ENCODE measurements at places on chromosomes 6 and 20.

GRCh38 chr6:143370812-143371370 lies 79.6 kb downstream of the ADAT2 start:
- no peak for DNase-seq

- peak; percentile 44 for DNase-seq
These were observed 154.0 kb downstream of the JARID2 start for GRCh38 chr6:15399641-15400470.

DNA sequence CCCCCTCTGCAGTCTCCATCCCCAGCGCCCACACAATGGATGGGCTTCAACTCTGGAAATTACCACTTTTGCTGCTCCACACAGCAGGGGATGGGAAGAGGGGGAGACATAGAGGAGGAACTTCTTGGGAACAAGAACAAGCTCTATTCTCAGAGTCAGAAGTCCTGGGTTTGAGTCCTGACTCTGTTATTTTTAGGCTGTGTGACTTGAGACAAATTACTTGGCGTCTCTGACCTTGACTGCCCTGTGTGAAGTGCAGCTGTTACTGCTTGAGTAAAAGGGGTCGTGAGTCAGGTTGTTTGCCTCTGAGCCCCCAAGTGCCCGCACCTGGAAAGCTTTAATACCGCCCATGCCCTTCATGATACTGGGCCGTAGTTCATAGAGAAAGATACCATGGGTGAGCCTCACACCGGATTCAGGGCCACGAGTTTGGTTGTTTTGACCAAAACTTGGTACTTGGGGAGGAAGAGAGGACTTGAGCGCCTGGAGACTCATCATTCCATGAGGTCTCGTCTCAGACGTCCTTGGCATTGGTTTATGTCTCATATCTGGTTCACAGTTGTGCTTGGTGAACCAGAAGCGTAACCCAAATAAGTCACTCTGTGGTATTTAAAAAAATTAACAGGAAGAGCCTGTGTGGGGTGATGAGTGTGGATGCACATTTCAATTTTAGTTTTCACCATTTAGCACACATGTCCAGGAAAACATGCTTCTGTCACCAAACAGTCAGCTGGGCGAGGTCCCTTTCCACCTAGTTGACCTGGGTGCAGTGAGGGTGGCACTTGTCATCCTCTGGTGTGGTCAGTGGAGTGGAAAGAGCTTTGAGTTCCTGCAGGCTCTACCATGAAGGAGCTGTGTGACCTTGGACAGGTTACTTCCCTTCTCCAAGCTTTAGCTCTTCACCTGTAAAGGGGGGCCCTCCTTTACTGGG lies 75.6 kb downstream of the CDC5L start:
- DNase-seq: no peak

- DNase-seq: no peak
These were observed 16.2 kb downstream of the C6orf62 start for GRCh38 chr6:24702720-24703282.

- DNase-seq: no peak
These were observed 47.5 kb upstream of the CRISP1 start for GRCh38 chr6:49913636-49914375.

DNA sequence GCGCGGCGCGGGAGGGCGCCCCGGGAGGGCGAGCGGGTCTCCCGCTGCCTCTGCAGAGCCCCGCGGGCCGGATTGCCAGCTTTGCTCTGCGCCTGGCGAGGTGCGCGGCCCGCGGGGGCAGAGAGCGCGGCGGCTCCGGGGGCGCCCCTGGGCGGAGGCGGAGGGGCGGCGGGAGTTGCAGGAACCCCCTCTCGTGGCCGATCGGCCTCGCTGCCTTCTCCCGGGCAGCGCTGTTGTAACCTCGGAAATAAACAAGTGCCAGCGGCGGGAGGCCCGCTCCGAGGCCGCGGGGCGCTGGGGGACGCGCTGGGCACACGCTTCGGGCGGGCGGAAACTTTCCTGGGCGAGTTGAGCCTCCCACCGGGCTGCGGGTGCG lies 1.2 kb downstream of the CDH4 start:
- DNase-seq: peak; percentile 74

GRCh38 chr20:38671701-38672292 lies 52.5 kb upstream of the SLC32A1 start:
- DNase-seq: no peak

DNA sequence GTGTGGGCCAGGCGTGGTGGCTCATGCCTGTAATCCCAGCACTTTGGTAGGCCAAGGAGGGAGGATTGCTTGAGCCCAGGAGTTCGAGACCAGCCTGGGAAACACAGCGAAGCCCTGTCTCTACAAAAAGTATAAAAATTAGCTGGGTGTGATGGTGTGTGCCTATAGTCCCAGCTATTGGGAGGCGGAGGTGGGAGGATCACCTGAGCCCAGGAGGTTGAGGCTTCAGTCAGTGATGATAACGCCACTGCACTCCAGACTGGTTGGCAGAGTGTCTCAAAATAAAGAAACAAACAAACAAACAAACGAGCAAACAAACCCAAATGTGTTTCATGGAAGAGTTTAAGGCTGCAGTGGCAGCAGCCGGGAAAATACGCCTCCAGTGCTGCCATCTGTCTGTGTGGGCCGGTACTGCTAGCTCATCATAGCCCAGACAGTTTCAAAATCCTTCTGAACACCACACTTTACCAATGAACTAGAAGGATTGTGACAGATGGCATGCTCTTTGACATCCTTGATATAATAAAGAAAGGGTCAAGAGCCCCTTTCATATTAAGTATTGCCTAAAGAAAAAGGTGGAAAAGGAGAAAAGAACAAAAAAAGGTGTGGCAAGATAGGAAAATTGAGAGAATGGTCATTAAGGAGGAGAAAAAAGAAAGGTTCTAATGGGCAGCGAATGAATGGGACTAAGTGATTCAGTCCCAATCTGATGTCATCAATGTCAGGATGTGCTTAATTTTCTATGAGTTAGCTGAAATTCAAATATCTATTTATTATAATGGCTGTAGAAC lies 298.6 kb downstream of the SYNE1 start:
- DNase-seq: peak; percentile 39

- DNase-seq: no peak
These were observed 354.4 kb downstream of the ZFAND3 start for GRCh38 chr6:38173909-38174308.

DNA sequence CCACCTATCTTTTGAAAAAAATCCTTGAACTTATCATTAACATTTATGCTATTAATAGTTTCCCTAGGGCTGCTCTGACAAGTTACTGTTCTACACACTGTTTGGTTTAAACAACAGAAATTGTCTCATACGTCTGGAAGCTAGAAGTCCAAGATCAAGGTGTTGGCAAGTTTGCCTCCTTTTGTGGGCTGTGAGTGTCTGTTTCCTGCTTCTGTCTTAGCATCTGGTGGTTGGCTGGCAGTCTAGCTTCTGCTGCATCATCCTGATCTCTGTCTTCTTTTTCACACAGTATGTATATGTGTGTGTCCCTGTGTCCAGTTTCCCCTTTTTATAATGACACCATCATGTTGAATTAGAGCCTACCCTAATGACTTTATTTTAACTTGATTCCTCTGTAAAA lies 154.8 kb downstream of the RPS12 start:
- no peak for DNase-seq

DNA sequence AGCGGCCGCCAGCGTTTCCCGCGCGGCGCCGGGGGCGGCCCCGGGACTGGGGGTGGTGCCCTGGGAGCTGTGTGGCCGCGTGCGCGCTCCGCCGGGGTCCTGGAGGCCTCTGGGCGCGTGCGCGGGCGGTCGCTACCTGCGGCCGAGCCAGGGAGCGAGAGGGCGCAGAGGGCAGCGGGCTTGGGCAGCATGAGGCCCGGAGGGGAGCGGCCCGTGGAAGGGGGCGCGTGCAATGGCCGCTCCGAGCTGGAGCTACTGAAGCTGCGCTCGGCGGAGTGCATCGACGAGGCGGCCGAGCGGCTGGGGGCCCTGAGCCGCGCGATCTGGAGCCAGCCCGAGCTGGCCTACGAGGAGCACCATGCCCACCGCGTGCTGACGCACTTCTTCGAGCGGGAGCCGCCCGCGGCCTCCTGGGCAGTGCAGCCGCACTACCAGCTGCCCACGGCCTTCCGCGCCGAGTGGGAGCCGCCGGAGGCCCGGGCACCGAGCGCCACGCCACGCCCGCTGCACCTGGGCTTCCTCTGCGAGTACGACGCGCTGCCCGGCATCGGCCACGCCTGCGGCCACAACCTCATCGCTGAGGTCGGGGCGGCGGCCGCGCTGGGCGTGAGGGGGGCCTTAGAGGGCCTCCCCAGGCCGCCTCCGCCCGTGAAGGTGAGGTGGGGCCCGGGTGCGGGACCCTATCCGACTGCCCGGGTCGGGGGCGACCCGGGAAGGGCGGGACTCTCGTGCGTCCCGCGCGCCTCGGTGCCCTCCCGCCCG lies at the start of gene PM20D2:
Gene PM20D2, plus strand, starts transcription at position 100 of the 762 bp plus-strand sequence. Its CDS starts 90 bp downstream, at position 190.
- DNase-seq: peak; percentile 90

- DNase-seq: no peak
These were observed 43.5 kb downstream of the NOL4L start for GRCh38 chr20:32541323-32542258.

DNA sequence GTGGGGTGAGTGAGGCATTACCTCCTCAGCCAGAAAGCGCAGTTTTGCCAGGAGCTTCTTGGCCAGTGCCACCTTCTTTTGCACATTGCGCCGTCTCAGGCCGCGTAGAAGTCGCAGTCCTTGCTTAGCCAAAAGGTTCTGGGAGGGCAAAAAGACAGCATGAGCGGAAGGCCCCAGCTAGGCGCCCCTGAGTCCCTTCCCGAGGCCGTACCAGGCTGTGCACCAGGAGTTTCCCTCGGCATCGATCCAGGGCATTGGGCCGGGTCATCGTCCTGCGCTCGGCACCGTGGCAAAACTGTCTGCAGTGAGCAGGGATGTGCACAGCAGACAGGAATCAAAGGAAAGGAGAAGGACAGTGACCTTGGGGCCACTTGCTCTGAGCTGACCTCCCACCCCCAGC lies 20.2 kb upstream of the SPAG4 start:
- peak; percentile 0 for DNase-seq

DNA sequence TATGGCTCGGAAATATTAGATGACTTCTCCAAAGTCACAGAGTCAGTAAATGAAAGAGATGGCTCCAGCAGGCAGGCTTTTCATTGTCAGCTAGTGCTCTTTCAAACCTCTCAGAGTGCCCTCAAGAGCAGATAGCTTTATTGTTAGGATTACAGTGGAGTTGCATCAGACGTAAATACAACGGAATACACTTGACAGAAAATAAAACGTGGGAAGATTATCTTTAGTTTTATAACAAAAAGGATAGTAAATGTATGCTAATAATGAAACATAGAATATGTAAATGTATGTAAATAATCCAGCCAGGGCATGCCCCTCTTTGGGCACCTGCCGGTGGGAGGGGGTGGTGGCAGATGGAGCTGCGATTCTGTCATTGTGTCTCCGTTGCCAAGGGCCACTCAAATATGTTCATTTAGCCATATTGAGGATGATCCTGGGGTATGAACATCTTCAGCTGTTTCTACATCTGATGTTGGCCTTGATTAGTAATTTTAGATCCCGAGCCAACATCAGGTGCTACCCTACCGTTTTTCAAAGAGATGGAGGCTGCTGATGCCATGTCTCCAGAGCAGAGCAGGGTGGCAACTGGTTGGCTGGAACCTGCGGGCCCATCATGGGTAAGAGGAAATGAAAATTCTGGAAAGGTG lies 358.3 kb upstream of the SULF2 start:
- DNase-seq: no peak

DNA sequence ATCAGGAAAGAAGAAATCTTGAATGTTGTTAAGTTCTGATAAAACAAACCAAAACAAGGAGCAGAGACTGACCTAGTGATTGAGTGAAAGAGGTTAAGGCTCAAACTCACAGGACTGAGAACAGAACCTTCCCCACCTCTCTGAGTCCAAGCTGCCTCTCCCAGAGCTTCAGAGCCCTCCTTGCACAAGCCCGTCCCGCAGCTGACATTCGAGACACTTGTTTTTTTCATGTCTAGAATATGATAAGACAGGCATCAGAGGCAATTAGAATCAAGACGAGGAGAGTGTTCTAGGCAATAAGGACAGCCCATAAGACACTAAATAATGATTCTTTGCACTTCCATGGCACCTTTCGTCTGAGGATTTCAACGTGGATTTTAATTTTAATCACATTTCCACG lies 140.6 kb downstream of the PXDC1 start:
- DNase-seq: no peak

DNA sequence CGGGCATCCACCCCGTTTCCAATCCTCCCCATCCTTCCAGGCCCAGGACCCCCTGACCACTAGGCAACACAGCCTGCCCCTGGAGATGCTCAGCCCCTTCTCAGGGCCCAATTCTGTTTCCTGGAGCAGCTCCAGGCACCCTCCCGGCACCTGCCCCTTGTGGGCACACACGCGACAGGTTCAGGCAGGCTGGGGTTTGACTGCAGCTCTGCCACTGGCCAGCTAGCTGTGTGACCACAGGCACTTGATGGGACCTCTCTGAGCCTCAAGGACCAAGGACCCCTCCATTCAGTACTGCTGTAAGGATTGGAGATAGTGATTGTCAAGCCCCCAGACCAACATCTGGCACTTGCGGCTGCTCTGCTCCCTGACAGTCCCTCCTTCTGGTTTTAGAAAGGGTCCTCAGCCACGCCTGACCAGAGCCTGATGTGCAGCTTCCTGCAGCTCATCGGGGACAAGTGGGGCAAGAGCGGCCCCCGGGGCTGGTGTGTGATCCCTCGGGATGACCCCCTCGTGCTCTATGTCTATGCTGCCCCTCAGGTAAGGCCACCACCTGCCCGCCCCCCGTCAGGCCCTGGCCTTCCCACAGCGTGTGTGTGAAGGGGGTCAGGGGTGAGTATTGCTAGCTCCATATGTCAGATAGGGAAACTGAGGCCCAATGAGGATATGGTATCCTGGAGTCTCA lies 21.7 kb downstream of the FGD2 start:
- no peak for DNase-seq

- no peak for DNase-seq
These were observed 44.7 kb downstream of the ESF1 start for GRCh38 chr20:13739731-13740649.

DNA sequence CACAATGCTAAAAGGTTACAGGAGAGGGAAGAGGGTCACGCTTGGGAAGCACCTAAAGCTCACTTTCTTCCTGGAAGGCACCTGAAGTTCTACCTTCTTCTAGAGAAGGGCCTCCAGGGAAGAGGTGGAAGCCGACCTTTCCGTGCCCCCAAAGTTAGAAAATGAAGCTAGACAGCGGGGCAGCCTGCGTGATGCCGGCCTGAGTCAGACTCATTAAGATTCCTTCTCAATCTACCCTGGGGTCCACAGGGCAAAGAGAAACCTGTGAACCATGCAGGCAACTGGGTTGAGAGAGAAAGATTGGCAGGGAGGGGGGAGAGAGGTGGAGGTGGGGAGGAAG lies 54.8 kb upstream of the CCDC167 start:
- DNase-seq: no peak

DNA sequence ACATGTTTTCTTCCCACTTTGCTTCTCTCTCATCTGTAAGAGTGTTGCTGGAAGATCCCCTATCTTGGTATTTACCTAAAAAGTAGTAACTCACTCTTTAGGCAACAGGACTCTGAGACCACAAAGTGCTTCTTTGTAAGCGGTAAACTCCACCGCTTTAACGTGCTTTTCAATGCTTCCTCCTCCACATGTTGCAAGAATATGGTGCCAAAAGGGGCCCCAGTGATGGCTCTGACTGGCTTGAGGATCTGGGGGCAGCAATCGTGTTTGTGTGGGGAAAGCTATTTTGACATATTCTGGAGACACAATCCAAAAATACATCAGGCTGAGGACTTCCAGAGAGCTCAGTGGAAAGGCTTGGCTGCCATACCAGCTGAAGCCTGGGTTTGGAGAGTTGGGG lies 12.4 kb upstream of the CPNE5 start:
- no peak for DNase-seq

- no peak for DNase-seq
These were observed 33.9 kb downstream of the CHRNA4 start for GRCh38 chr20:63327231-63327745.

Data from iPS-NIHi11 (cell line).